ENCODE measurements at places on chromosomes 11 and 22.

- DNase-seq: no peak
These were observed 1431.4 kb upstream of the TENM4 start for GRCh38 chr11:80872116-80872728.

DNA sequence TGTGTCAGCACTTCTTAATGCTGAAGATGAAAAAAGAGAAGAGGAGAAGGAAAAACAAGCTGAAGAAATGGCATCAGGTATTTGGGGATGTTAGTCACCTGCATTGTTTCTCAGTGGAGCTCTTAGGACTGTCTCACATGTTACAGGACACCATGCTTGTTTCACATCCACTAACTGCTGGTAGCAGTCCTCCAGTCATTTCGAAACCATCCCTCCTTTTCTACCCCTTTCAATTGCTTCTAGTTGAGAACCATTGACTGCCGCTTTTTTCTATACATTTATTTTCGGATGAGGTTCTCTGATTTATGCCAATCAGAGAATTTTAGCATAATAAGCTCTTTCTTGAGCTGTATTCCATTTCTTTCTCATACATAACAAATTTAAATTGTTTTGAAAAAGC is 21.5 kb downstream of the BIRC2 start:
- no peak for DNase-seq

DNA sequence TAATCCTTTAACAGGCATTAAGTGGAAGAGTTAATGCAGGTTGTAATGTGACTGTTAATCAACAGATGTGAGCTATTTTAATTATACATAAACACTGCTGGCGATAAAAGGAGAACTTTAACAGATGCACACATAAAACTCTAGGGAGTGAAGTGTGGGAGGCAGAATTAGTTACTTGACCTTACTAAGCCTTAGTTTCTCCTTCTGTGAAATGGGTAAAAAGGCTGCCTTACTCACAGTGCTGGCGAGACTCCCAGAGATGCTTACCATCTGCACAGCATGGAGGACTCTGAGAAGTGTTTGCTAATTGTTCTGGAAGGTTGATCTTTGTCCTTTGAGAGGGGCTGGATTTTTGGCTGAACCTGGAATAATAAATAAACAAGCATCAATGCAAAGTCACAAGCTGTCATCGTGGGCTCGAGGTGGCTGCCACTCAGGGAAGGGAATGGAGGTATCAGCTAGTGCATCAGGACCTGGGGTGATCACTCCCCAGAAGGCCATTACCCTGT is 58.6 kb upstream of the MPEG1 start:
- DNase-seq: no peak

- no peak for DNase-seq
These were observed 238.1 kb downstream of the SWAP70 start for GRCh38 chr11:9901943-9902342.

GRCh38 chr11:5922749-5923426 is 19.2 kb upstream of the OR56A3 start:
- DNase-seq: no peak

- no peak for DNase-seq
These were observed 71.7 kb upstream of the FAR1 start for GRCh38 chr11:13596611-13597326.

- DNase-seq: no peak
These were observed 60.5 kb downstream of the CYB5R2 start for GRCh38 chr11:7612661-7613393.

DNA sequence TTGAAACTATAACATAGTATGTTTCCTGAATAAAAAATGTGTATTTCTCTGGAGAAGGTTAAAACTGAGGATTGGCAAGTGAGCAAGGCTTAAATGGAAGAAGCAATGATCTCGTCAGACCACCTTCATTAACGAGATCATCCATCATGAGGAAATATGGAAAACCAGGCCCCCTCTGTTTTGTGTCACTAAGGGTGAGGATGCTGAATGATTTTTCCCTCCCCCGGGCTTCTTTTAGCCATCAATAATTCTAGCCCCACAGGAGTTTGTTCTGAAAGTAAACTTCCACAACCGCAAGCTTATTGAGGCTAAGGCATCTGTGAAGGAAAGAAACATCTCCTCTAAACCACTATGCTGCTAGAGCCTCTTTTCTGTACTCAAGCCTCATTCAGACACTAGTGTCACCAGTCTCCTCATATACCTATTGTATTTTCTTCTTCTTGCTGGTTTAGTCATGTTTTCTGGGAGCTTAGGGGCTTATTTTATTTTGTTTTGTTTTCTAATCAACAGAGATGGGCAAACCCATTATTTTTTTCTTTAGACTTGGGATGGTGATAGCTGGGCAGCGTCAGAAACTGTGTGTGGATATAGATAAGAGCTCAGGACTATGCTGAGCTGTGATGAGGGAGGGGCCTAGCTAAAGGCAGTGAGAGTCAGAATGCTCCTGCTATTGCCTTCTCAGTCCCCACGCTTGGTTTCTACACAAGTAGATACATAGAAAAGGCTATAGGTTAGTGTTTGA is 5.8 kb upstream of the HBE1 start:
- no peak for DNase-seq

DNA sequence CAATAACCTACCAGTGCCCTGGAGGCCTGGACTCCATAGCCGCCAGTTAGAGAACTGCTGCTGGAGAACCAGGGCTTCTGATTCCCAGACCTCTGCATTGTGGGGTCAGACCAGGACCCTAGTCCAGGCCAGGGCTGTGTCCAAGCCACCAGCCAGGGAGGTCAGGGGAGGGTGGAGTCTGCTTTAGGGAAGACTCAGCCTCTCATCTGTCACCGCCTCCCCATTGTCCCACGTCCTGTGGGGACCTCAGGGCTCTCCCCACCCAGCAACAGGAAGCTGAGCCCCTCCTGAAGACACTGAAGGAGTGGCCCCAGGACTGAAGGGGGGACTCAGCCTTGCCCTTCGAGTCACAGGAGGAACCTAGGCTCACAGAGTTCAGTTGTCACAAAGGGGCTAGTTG is 41.2 kb downstream of the PDE2A start:
- no peak for DNase-seq

- no peak for DNase-seq
These were observed 342.3 kb downstream of the CADM1 start for GRCh38 chr11:115161876-115162275.

DNA sequence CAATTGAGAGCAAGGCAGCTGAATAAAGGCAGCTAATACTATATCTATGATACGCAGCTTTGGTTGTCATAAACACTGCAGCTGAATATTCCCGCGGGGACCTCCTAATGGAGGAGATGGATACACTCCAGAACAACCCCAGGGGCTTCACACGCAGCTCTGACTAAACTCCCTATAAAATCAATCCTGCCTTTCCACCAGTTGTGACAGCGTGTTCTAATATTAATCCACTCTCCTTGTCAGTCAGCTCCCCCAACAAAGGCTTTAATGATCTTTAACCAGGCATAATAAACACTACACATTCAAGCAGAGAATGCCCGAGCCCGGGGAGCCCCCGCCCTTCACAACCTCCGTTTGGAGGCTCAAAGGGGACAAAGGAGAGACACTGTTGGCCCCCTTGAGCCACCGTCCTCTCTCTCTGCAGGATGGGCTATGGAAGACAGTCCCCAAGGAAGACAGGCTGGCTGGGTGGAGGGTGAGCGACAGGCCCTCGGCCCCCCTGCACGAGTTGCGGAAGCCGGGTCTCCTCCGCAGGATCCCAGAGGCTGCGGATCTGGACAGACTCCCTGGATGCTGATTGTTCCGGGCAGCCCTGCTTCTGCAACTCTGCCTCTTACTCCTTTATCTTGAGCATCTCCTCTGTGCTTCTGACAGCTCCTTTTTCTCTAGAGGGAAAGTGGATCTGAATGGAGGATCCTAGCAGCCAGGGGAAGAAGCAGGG is 565.2 kb downstream of the BUD13 start:
- no peak for DNase-seq

DNA sequence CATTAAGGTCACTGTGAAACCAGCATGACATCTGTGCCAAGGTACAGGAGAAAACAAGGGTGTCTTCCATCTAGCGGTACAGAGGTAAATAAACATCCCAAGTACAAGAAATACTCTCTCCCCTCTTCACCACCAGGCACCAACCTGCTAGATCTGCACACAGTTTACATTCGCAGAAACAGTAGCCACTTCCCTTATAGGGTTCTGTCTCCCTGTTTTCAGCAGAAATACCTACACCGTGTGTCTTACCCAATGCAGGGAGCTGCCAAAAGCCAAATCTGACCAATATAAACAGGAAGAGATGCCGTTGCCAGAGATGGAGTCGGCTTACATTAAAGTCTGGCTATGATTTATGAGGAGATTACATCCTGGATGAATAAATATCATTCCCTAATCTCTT is 1.2 kb downstream of the SCN4B start:
- DNase-seq: no peak

DNA sequence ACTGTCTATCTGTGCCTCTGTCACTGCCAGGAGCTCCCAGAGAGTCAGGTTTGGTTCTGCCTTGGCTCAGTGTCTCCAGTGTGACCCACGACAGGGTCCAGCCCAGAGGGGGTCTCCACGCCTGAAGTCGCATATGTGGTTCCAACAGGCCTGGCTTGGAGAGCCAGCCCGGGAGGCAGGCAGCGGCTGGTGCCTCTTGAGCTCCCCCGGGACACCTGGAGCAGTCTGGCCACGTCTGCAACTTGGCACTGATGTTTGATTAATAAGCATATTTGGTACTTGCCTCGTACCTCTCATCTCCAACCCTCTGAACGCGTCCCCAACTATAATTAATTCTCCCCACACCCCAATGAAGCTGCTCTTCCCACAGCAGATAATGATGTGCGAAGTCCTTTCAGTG is 31.7 kb upstream of the SHISAL1 start:
- no peak for DNase-seq

GRCh38 chr11:62847767-62848314 is 8.5 kb upstream of the WDR74 start:
- no peak for DNase-seq

DNA sequence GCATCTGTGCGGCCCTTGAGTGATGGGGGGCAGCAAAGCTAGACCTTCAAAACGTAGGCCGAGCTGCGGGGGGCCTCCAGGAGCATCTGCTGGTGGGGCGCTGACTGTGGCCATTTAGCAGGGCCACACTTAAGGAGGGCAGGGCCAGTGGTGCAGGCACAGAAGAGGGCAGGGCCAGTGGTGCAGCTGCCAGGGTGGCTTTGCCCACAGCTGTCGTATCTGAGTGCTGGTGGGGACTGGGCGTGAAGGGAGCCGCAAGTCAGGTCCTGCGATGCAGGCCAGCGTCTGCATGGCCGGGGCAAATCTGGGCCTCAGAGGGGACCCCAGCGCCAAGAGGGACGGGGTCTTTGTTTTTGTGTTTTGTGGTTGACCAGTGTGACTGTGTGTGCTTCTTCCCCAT is 27.7 kb downstream of the RNH1 start:
- no peak for DNase-seq

GRCh38 chr11:111707039-111707690 is 59.0 kb downstream of the PPP2R1B start:
- DNase-seq: no peak

DNA sequence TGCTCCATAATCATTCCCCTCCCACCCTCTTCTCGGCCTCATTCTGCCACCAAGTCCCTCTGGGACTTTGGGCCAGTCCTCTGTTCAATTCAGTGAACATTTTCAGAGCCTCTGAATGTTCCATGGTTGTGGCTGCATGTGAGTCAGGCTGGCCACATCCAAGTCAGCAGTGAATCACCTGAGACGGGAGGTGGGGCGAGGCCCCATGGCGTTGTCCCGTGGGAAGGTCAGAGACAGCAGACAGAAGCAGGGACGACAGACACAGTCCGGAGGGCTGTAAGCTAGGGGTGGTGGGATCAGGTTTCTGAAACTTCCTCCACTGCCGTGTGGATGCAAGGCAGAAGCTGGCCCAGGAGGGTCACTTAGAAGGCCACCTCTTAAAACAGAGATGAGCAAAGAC is 324.8 kb downstream of the MN1 start:
- no peak for DNase-seq

DNA sequence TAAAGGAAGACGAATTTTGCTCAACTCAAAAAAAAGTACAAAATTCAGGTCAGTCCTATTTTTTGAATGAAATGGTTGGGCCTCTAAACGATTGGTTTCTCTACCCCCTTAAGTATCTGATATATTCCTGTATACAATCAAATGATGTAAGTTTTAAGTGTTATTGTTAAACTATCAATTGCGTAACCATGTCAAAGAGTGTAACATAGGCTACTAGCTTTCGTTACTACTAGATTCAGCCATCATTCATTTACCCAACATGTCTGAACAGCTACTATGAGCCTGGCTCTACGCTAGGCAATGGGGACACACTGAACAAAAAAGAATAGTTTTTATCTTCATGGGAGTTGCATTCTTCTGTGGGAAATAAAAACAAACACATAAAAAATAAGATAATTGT is 3.3 kb downstream of the RAB6A start:
- no peak for DNase-seq

DNA sequence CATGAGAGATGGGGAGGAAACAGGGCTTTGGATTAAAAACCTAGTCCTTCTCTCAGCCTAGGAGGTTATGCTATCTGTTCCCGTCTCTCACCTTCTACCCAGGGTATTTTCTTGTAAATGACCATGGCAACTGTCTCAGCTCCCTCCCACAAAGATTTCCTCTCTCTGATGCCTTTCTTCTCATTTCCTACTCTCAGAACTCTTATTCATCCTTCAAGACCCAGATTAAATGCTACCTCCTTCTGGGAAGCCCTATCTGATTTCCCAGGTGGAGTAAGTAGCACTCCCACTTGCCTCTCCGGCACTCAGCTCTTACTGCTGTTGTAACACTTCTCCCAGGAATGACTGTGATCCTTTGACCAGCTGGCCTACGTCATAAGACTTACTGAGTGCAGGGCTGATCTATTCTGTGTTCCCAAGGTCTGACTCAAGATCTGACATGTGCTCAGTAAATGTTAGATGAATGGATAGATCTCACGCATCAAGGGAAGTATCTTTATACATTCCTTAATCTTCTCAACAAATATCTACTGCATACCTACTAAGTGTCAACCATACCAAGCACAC is 175.0 kb downstream of the TENM4 start:
- no peak for DNase-seq

DNA sequence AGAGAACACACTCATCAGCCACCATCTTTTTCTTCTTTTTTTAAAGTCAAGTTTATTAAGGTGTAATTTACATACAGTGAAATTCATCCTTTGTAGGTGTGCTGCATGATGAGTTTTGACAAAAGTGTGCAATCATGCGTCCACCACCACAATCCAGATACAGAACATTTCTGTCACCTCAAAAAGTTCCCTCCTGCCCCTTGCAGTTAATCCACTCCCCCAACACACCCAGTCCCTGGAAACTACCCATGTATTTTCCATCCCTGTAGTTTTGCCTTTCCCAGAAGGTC is 126.7 kb downstream of the HIPK3 start:
- no peak for DNase-seq

DNA sequence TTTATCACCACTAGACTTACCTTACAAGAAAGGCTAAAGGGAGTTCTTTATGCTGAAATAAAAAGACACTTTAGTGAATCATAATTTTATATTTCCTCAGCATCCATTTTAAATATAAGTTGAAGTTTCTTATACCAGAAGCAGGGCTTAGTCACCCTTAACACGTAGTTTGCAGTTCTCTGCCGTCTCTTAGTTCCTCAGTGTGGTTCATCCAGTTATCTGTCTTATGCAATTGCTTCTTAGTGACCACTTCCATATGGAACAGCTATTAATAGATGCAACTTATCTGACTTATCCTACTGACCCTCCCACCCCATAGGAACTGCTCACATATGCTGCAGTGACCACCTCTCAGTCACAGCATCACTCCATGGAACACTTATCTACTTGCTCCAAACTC is 11.7 kb upstream of the SLC36A4 start:
- no peak for DNase-seq
